Activated CD4-positive, alpha-beta T cell treated with anti-CD3 and anti-CD28 coated beads for 24 hours (primary cell): ENCODE measurements at places on chromosomes 2 and 18.

GRCh38 chr18:31603315-31603714, 11.6 kb downstream of the TTR start:
- no peak for DNase-seq

- DNase-seq: no peak
These were observed 230.0 kb upstream of the PARD3B start for GRCh38 chr2:204315236-204315662.

- DNase-seq: no peak
These were observed 39.9 kb downstream of the ADD2 start for GRCh38 chr2:70728128-70728527.

GRCh38 chr18:49094979-49095632, 144.3 kb upstream of the SMAD7 start:
- DNase-seq: no peak

DNA sequence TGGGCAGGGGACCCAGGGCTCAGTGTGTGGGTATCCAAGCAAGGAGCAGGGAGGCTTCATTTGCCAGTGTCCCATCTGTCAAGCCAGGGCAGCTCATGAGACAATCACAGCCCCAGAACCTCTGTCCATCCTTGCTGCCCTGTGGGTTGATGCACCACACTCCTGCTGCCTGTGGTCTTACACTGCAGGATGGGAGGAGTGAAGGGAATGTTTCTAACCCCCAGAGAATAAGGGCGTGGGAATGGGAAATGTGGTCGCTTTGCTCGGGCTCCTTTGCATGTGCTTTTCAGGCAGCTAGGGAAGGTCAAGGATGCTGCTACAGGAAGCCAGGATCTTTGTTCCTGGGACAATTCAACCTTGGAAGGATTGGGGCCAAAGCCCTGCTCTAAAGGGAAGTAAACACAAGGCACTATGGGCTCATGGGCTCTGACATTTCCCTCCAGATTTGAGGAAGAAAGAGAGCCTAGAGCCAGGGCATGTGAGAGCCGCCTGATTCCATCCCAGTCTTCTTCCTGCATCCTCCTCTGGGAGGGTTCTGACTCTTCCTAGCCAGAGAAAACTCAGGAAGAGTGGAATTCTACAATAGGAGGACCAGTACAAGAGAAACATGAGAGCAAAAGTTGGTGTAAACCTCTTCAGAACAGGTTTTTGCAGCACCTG, 18.8 kb upstream of the MAP3K20 start:
- no peak for DNase-seq

DNA sequence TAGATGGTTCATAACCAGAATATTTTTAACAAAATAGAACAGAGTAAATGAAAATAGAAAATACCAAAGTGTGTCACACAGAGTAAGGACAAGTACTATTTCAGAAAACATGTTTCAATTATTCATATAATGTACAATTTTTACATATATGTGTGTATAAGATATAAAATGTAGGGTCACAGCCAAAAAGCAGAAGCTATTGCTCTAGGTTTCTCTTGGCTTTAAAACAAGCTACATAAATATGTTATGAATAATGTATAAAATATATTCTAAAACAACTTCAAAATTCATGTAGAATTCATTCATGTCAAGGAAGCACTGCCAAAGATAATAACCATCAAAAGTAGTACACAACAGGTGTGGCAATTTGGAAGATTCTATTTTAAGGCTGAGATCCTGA, 218.2 kb downstream of the TTC32 start:
- no peak for DNase-seq

DNA sequence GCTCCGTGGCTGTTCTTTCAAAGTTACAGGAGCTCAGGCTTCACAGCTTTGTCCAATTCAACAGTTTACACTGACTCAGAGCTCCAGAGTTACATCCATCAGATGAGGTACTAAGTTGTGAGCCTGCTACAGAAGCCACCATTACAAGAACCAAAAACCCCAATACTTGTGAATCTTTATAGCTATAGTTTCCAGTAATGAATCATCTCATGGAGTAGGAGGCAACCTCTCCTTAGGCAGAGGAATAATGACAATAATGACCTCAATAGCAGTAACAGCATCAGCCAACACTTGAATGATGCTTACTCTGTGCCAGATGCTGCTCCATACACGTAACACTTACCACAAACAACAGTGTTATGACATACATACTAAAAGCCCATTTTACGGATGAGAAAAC, 3.6 kb downstream of the ZC3H8 start:
- DNase-seq: no peak

DNA sequence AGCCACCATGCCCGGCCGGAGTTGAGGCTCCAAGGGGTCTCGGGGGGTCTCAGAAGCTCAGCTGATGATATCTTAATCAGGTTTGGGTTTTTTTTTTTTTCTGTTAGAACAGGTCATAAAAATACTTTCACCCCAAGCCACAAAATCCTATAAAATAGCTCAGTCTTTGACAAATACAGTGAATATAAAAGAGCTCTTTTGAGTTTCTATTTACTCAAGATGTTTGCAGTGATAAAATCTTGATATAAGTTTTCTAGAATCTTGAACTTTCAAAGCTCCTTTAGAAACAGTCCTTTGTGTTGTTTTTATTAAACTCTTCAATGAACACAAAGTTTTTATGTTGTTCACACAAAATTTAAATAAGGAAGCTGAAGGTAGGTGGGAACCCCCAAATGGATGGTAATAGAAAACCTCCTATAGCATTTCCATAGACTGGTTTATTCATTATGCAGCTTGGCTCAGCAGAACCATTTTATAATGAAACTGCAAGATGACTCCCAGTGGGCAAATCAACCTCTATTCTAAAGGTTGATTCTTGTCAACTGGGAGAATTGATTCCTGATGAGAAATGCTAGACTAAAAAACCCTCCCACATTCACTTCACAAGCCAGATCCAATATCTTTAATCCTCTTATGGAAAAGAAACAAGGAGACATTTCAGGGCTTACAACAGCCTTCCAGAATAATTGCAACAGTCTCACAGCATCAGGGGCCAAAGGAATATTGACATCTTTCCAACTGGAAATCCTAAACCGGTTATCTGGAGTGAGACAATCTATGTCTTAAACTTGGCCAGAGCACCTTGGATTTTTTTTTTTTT, 13.6 kb upstream of the NARS1 start:
- no peak for DNase-seq

GRCh38 chr2:151237422-151238025, 24.1 kb downstream of the RBM43 start:
- no peak for DNase-seq

DNA sequence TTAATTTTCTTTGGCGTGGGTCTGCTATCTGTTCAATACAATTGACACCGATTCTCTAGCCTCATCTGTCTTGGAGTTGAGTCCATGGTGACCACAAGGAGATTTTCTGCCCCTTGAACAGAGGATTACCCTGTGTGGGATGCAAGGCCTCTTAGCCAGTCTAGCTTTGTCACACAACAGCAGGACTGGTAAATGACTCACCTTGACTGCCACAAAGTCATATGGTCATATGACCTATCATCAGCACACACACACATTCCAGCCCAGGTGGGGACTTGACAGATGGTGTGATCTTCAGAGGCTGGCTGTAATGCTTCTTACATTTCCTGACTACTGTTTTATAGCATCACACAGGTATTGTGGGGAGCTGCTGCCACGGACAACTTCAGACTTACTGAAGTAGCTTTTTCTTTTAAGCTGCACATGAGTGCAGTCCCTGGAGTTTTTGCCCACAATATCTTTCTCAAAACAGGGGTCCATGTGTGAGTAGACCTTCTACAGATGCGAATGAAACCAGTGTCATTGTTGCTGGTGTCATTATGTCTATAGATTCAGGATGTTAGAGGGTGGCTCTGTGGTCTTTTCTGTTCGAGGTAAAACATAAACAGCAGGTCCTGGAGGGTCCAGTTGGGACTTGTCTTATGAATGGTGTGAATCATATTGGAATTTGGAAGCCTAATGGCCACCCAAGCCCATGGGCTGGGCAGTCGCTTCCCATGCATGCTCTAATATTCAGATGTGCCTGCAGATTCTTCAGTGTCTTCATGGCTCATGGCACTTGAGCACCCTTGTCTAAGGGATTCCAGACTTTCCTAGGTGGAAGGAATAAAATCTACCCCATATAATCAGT, 18.6 kb upstream of the ACOXL start:
- DNase-seq: no peak

DNA sequence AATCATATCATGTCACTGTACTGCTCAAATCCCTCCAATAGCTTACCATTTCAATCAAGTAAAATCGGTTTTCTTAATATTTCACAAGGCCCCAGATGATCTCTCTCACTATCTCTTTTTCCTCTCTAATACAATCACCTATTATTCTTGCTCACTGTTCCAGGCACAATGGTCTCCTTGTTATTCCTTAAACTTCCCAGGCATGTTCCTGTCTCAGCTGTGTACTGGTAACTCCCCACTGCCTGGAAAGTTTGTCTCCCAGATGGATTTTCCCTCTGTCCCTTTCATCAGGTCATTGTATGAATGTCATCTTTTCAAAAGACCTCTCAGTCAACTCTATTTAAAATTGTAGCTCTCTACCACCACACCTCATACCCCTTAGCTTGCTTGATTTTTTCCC, 30.7 kb upstream of the FANCL start:
- DNase-seq: no peak

DNA sequence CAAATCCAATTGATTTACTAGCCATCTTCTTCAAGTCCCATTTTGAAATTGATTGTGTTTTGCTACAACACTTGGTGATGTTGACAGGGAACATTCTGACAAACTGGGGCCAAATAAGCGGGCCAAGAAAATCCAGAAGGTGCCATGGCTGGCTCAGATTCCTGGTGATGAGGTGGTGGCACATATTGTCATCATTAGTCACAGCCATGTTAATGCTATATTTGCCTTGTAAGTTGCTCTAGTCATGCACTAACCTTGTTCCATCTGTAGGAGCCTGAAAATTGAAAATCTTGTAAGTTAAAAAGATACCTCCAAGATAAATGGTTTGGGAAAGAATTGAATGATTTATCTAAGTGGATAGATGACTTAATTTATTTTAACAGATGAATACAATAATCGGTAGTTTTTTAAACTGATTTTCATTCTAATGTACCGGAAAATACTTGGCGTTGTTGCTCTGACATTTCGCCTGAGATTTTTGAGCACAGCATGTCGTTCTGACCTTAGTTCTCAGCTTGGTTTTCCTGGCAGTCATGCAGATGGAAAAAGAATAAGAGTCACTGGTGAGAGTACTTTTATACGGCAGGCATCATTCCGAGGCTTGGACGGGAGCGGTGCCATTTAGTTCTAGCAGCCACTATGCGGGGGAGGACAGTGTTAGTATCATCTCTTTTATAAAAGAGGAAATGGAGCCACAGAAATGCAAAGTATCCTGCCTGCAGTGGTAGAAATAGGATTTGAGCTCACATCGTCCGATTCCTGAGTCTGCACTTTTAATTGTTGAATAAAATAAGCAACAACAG, 133.9 kb downstream of the ZNF532 start:
- no peak for DNase-seq

GRCh38 chr18:45373286-45373880, 241.9 kb upstream of the SLC14A2 start:
- no peak for DNase-seq

GRCh38 chr2:186639939-186640338, 50.1 kb downstream of the ITGAV start:
- DNase-seq: no peak

DNA sequence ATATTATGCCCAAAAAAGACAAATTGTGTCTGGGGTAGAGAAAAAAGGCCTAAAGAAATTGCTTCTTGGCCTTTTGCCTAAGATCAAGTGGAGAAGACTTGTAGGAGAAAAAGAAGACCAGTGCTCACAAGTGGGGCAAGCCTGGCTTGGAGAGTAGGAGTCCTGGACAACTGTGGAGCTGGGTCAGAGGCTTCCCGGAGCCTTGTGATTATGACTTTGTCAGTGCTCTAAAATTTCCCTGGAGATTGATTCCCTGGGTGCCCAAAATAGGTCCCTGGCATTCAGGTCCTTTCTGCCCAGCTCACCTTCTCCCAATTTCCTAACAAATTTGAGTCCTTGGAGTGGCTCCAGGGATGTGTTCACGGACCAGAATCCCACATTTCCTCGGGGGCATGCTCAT, 787 bp upstream of the TRIM54 start:
- no peak for DNase-seq

DNA sequence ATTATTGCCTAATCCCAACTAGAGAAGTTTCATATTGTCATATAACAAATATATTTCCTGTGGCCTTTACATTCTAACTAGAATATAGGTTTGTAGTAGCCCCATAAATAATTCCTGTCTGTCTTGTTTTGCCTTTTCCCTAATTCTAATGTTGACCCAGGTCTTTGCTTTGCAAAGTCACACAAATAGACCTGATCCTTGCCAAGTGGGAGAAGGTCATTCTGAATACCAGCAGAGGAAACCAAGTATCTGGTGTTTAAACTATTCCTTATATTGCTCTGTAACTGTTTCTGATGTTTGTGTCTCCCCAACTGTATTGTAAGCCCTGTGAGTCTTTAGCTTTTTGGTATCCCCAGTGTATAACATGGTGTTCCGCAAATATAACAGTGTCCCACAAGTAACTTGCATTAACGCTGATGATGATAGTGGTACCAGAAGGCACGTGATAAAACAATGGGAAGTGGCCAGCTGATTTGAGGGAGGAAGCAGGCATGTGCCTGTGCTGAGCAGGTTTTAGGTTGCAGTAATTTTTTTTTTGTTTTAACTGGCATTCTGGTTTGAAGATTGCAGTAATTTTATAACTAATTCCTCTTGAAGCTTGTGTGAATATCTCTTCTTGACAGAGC, 11.1 kb downstream of the HADHB start:
- DNase-seq: no peak

- no peak for DNase-seq
These were observed 152.2 kb upstream of the REV1 start for GRCh38 chr2:99641999-99642398.

DNA sequence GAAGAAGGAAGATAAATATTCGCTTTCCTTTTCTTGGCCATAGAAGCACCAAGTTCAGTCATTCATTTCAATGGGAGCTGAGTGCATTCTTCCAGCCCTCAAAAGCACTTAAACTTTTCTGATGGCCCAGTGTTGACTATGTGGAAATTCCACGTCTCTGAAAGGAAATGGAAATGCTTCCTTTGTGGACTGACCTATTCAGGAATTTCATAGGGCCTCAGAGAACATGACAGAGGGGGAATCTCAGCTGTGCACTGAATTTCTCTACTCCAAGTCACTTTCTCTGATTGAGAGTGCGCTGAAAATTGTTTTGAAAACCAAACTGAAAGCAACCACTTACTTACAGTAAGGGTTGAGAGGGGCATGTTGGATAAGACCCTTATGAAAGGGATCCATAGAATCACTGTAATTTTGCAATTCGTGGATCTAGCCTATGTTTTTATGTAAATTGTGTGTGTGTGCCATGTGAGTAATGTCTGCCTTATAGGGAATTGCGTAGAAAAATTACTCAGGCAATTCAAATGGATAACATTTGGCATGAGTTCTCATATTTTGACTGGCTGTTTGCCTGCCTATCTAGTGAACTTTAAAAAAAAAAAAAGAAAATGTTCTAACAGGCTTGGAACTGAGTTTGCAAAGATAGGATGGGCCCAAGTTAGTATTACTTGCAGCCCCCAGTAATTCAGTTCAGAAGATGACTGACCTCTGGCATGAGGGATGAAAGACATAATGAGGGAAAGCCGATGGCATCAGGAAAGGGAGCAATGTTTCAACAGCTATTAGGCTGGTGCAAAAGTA, 437.0 kb downstream of the PTPRM start:
- DNase-seq: no peak

GRCh38 chr2:96124406-96125265, 8.3 kb upstream of the ADRA2B start:
- no peak for DNase-seq

GRCh38 chr2:6181926-6182325, 489.7 kb downstream of the SOX11 start:
- DNase-seq: no peak

- DNase-seq: no peak
These were observed 17.9 kb downstream of the PLEKHA3 start for GRCh38 chr2:178498137-178498536.
